ENCODE measurements at places on chromosomes 4 and X. TPM values are rescaled to one million over a fixed set of nuclear protein-coding genes. Genes with fewer than 3 reads are reported as not detected.

- no peaks in the 10 kb centered on the region for H3K4me1 ChIP-seq
- no peaks in the 10 kb centered on the region for H3K27me3 ChIP-seq
- DNase-seq, result no peak
- no peak overlapping the region for H3K4me3 ChIP-seq
- H3K27ac ChIP-seq, result no peak overlapping the region
Observed at GRCh38 chr4:116346750-116347149, 738.6 kb downstream of the TRAM1L1 start.

The COL25A1 gene
- not detected for total RNA-seq

GRCh38 chrX:150570512-150570911 is 2.1 kb downstream of the MTM1 start:
- no peaks in the 10 kb centered on the region for H3K27me3 ChIP-seq
- no peak for DNase-seq
- peak overlapping the region; percentile 27 for H3K27ac ChIP-seq
- peak overlapping the region; percentile 46 for H3K4me3 ChIP-seq

GRCh38 chr4:20646287-20646686 is 54.0 kb upstream of the PACRGL start:
- H3K27ac ChIP-seq, result no peak overlapping the region
- no peak for DNase-seq
- no peaks in the 10 kb centered on the region for H3K4me1 ChIP-seq
- no peak overlapping the region for H3K4me3 ChIP-seq
- no peaks in the 10 kb centered on the region for H3K27me3 ChIP-seq

GRCh38 chr4:184647266-184648053 is 1.8 kb downstream of the CASP3 start:
- DNase-seq, result no peak
- H3K27me3 ChIP-seq, result no peaks in the 10 kb centered on the region
- H3K4me3 ChIP-seq, result peak overlapping the region; percentile 89
- peaks cover 51% of the 10 kb centered on the region for H3K4me1 ChIP-seq
- H3K36me3 ChIP-seq, result no peaks in the 10 kb centered on the region
- H3K27ac ChIP-seq, result peak overlapping the region; percentile 82

GRCh38 chrX:13179100-13179499 is 134.7 kb upstream of the FAM9C start:
- H3K27ac ChIP-seq, result no peak overlapping the region
- DNase-seq, result no peak
- no peaks in the 10 kb centered on the region for H3K27me3 ChIP-seq
- H3K4me3 ChIP-seq, result no peak overlapping the region
- no peaks in the 10 kb centered on the region for H3K36me3 ChIP-seq

GRCh38 chr4:168797738-168798375 is 212.2 kb downstream of the CBR4 start:
- DNase-seq, result no peak
- no peak overlapping the region for H3K4me3 ChIP-seq
- no peaks in the 10 kb centered on the region for H3K27me3 ChIP-seq
- no peaks in the 10 kb centered on the region for H3K4me1 ChIP-seq

- no peak overlapping the region for H3K27ac ChIP-seq
- no peak for DNase-seq
- H3K36me3 ChIP-seq, result no peaks in the 10 kb centered on the region
- no peaks in the 10 kb centered on the region for H3K27me3 ChIP-seq
- no peak overlapping the region for H3K4me3 ChIP-seq
Observed at GRCh38 chr4:85673540-85673939, 198.6 kb downstream of the ARHGAP24 start.

- no peak overlapping the region for H3K4me3 ChIP-seq
- peaks cover 15% of the 10 kb centered on the region for H3K36me3 ChIP-seq
- H3K27ac ChIP-seq, result no peak overlapping the region
Observed at GRCh38 chr4:2858451-2859217, 15.0 kb downstream of the ADD1 start.

GRCh38 chr4:53885668-53886067 is 178.7 kb downstream of the CHIC2 start:
- H3K36me3 ChIP-seq, result no peaks in the 10 kb centered on the region
- H3K27ac ChIP-seq, result no peak overlapping the region
- no peak overlapping the region for H3K4me3 ChIP-seq
- no peak for DNase-seq

DNA sequence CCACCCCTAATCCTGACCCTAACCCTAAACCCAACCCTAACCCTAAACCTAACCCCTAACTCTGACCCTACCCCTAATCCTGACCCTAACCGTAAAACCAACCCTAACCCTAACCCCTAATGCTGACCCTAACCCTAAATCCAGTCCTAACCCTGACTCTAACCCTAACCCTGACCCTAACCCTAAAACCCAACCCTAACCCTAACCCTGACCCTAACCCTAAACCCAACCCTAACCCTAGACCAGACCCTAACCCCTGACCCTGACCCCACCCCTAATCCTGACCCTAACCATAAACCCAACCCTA is 708 bp upstream of the PCGF3 start:
- H3K36me3 ChIP-seq, result no peaks in the 10 kb centered on the region
- H3K27me3 ChIP-seq, result no peaks in the 10 kb centered on the region
- H3K4me1 ChIP-seq, result peaks cover 13% of the 10 kb centered on the region
- peak overlapping the region; percentile 45 for H3K4me3 ChIP-seq

The GPC3 gene
- total RNA-seq, result not detected

The HPSE gene
- total RNA-seq, result 10.9 TPM

DNA sequence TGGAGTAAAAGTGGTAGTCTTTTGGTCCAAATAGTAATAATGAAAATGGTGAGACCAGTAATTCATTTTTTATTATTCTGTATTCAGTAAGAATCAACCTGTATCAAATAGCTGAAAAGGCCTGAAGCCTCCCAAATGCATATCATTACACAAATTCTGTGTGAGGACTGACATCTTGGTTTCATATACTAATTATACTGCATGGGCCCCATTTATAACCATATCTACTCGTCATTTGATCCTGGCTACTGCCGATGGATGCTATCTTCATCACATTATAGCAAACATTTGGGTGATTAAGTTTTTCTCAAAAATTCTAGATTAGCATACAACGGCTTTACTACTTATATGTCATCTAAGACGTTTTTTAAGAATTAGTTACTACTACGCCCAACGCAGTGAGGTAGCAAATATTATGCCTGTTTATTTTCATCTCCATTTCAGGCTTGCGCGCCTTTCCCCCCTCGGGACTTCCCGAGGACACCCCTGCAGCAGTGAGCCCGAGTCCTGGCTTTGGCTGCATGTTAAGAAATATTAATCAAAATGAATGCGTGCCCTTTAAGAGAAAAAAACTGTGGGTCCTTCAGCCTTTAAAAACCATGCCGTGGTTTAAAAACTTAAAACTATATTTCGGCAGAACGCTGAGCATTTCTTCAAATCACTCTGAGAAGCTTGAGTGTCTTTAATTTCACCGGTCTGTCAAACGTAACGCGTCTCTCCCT is 814 bp upstream of the MMAA start:
- peak overlapping the region; percentile 95 for H3K27ac ChIP-seq
- peak overlapping the region; percentile 85 for H3K4me3 ChIP-seq
- peaks cover 26% of the 10 kb centered on the region for H3K4me1 ChIP-seq
- H3K27me3 ChIP-seq, result no peaks in the 10 kb centered on the region
- H3K36me3 ChIP-seq, result no peaks in the 10 kb centered on the region

GRCh38 chr4:175951794-175952193 is 113.8 kb upstream of the WDR17 start:
- no peak for DNase-seq
- no peaks in the 10 kb centered on the region for H3K27me3 ChIP-seq
- no peaks in the 10 kb centered on the region for H3K4me1 ChIP-seq

DNA sequence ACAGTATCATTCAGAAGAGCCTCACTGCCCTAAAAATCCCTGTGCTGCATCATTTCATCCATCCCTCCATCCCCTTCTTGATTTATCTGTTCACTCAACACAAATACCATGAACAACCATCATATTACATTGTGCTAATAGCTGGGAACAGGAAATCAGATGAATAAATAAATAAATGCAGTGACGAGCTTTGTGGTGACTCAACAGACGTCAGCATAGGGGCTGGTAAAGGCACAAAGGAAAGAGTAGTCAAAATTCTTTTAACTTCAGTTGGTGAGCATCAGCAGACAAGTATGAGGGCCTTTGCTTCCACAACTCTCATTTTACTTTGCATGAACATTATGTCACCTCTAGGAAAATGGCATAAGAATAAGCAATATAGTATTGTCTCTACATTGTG is 65.5 kb downstream of the EDNRA start:
- no peaks in the 10 kb centered on the region for H3K4me1 ChIP-seq
- H3K27ac ChIP-seq, result no peak overlapping the region
- no peak overlapping the region for H3K4me3 ChIP-seq
- no peaks in the 10 kb centered on the region for H3K27me3 ChIP-seq

The KLHL4 gene
- total RNA-seq, result 0.28 TPM

GRCh38 chrX:155148724-155149537 is 67.3 kb upstream of the VBP1 start:
- H3K4me3 ChIP-seq, result no peak overlapping the region
- no peaks in the 10 kb centered on the region for H3K27me3 ChIP-seq
- H3K27ac ChIP-seq, result no peak overlapping the region

The MAGIX gene
- 1.4 TPM for total RNA-seq

DNA sequence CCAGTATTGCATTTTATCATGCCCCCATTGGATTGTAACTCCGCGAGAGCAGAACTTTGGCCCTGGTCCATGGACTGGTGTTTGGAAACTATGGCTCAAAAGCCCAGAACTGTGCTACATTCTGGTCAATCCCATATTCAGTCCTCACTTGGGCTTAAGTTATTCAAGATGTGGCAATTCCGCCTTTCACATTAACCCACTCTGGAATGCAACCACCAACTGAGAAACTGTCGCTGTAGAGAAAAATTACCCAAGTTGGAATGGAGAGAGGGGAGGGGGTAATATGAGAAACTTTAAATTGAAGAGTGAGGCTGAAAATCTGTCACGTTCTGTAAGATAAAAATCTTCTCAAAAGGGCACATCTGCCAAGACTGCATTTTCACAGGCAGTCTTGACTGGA is 189.6 kb upstream of the NHS start:
- no peaks in the 10 kb centered on the region for H3K27me3 ChIP-seq
- DNase-seq, result no peak
- no peaks in the 10 kb centered on the region for H3K36me3 ChIP-seq

GRCh38 chrX:109886122-109886761 is 116.7 kb upstream of the TMEM164 start:
- no peaks in the 10 kb centered on the region for H3K4me1 ChIP-seq
- H3K36me3 ChIP-seq, result no peaks in the 10 kb centered on the region
- H3K4me3 ChIP-seq, result no peak overlapping the region

- H3K4me3 ChIP-seq, result no peak overlapping the region
- no peaks in the 10 kb centered on the region for H3K27me3 ChIP-seq
- no peaks in the 10 kb centered on the region for H3K4me1 ChIP-seq
- H3K36me3 ChIP-seq, result peaks cover 4% of the 10 kb centered on the region
Observed at GRCh38 chr4:8394806-8395205, 45.7 kb downstream of the ACOX3 start.

All from CD8-positive, alpha-beta memory T cell (primary cell).